ENCODE measurements at places on chromosomes 7 and 10. TPM values are rescaled to one million over a fixed set of nuclear protein-coding genes. Genes with fewer than 3 reads are reported as not detected.

SFXN2 gene
- polyA plus RNA-seq: 44.0 TPM

CCL24 gene
- not detected for polyA plus RNA-seq

HECW1 gene
- 5.6 TPM for polyA plus RNA-seq

TCERG1L gene
- polyA plus RNA-seq: 1.7 TPM

GHRHR gene
- polyA plus RNA-seq: 0.69 TPM
